T-helper 17 cell (primary cell): ENCODE measurements at places on chromosomes 4 and X. TPM values are rescaled to one million over a fixed set of nuclear protein-coding genes. Genes with fewer than 3 reads are reported as not detected.

The PASD1 gene
- not detected for total RNA-seq

The KIAA1210 gene
- not detected for total RNA-seq

The TRIM2 gene
- total RNA-seq = 9.5 TPM

The CCDC110 gene
- total RNA-seq = not detected

The SPIN2A gene
- total RNA-seq = 0.67 TPM

The CT45A10 gene
- total RNA-seq = not detected

The STAG2 gene
- 81.3 TPM for total RNA-seq

The SLC2A9 gene
- total RNA-seq = 2.8 TPM

The ZMAT1 gene
- 22.2 TPM for total RNA-seq

The CYSLTR1 gene
- total RNA-seq = 5.5 TPM

The EVC2 gene
- 3.6 TPM for total RNA-seq

The SMIM10L2A gene
- total RNA-seq = 0.37 TPM

The NALF2 gene
- 0.13 TPM for total RNA-seq

The SETD7 gene
- total RNA-seq = 29.7 TPM
